ENCODE measurements at places on chromosomes 7 and 10. TPM values are rescaled to one million over a fixed set of nuclear protein-coding genes. Genes with fewer than 3 reads are reported as not detected.
A peak's percentile ranks its signal among the peaks of the same experiment; 100 is the strongest.

DNA sequence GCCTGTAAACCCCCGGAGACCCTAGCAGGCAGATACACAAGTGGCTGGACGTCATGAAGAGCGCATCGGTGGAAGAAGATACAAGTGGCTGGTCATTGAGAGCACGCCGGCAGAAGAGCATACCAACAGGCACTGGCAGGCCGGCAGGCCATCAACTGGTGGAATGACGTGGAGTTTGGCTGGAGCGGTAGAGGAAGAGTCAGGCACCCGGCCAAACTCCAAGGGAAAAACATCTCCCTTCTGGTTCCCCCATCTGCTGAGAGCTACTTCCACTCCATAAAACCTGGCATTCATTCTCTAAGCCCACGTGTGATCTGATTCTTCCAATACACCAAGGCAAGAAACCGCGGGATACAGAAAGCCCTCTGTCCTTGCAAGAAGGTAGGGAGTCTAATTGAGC is 113.4 kb upstream of the NPSR1 start:
- H3K4me3 ChIP-seq, result no peak overlapping the region
- H3K27me3 ChIP-seq, result no peaks in the 10 kb centered on the region
- no peak overlapping the region for H3K27ac ChIP-seq
- no peaks in the 10 kb centered on the region for H3K36me3 ChIP-seq
- DNase-seq, result no peak

DNA sequence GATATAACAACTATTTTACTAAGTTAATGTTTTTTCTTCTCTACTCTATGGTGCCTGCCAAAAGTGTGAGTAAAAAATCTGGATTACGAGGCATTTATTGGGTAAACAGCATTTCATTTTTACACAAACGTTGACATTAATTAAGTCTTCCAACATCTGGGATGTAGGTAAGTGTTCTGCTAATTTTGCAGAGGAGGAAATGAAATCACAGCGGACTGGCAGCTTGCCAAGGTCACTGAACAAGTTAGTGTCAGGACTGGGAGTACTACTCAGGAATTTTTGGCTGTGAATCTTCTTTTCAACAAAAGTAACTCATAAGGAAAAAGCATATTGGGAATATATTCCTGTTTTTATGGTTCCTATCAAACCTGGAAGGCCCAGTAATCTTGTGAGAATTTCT is 612.1 kb upstream of the FZD8 start:
- peak; percentile 82 for DNase-seq
- H3K4me1 ChIP-seq, result no peaks in the 10 kb centered on the region
- no peak overlapping the region for H3K27ac ChIP-seq
- no peaks in the 10 kb centered on the region for H3K36me3 ChIP-seq

GRCh38 chr7:111711426-111712065 is 149.3 kb upstream of the IMMP2L start:
- no peak overlapping the region for H3K27ac ChIP-seq
- H3K4me1 ChIP-seq, result no peaks in the 10 kb centered on the region
- H3K36me3 ChIP-seq, result no peaks in the 10 kb centered on the region
- no peaks in the 10 kb centered on the region for H3K27me3 ChIP-seq
- H3K4me3 ChIP-seq, result no peak overlapping the region
- DNase-seq, result no peak

DNA sequence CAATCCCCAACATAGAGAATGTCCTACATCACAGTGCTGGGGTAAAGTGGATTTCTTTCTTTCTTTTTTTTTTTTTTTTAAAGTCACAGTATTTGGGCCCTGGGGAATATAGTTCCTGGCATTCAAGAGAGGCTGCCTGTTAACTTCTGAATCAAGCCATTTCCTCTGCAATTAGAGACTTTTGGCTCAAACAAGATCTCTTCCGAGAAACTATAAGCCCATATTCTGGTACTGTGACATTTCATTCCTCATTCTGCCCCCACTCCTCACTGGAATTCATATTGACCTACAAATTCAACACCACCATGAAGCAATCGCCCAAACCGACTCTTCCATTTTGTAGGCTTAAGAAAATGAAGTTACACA is 187.4 kb downstream of the PHTF2 start:
- no peak overlapping the region for H3K4me3 ChIP-seq
- H3K27me3 ChIP-seq, result no peaks in the 10 kb centered on the region
- H3K36me3 ChIP-seq, result no peaks in the 10 kb centered on the region
- DNase-seq, result no peak
- H3K27ac ChIP-seq, result no peak overlapping the region

DNA sequence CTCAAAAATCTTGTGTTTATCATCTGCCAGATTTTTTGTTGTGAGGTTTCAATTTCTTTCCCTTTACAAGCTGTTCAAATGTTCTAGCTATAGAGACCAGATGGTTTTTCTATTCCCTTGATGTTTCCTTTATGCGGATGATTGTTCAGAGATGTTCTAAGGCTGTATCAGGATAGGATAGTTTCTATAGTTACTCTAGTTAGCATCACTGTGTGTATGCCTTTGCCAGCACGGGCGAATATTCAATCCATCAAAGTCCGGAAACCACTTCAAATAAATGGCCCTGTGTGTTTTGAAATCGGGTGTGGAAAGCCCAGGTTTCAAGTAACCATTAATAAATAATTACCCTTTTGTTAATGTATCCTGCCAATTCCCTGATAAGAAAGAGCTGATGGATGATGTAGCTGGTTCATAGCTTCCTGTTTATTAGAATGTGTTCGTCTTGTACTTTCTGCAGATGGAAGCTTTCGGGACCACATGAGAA is 149.8 kb upstream of the PRKCQ start:
- no peak overlapping the region for H3K27ac ChIP-seq
- DNase-seq, result no peak
- no peak overlapping the region for H3K4me3 ChIP-seq

DNA sequence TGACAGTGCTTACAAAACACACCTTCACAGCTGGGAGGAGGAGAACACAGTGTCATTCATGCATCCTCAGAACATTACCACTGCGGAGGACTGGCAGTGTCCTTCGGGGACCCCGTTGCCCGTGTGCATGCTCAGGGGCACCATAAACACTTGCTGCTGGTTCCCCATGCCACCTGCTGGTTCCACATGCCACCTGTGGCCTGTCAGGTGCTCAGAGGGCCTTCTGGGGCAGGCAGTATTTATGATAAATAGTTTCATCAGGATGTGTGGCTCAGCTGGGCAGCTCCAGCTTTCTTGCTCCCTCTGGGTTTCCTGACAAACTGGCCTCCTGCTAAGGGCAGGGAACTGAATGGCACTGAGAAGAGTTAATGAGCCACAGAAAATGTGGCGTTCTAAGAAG is 32.1 kb downstream of the CELF2 start:
- no peaks in the 10 kb centered on the region for H3K27me3 ChIP-seq
- H3K27ac ChIP-seq, result peak overlapping the region; percentile 56
- peaks cover 74% of the 10 kb centered on the region for H3K4me1 ChIP-seq
- no peaks in the 10 kb centered on the region for H3K36me3 ChIP-seq
- no peak overlapping the region for H3K4me3 ChIP-seq

DNA sequence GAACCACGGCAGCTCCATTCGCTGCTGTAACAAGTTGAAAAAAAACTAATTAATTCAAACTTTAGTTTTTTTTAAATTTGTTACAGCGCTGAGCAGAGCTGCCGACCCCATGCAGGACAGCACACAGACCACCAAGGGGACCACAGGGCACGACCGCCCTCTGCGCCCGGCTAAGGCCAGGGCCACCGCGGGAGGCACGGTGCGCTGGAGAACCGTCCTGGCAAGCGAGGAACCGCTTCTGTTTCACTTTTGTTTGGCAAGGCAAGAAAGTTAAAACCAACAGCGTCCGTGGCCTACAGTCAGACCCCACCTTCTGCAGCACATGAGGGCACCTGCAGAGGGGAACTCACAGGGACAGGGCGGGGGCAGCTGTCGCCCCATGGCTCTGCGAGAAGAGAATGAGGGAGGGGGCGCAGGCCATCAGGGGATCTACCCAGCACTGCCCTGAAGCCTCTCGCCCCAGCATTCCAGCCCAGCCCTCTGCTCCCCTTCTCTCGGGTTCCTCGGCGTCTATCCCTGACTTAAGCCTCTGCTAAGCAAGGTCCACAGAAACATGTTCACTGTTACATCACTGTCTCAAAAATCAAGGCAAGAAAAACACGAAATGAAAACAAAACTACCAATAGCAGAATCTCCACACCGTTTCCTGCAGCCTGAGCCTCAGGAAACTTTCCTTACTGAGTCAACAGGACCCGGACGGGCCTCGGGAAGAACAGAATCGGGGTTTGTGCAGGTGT is 204.4 kb downstream of the DIP2C start:
- peak overlapping the region; percentile 81 for H3K27ac ChIP-seq
- no peaks in the 10 kb centered on the region for H3K36me3 ChIP-seq
- H3K27me3 ChIP-seq, result no peaks in the 10 kb centered on the region
- DNase-seq, result no peak
- H3K4me3 ChIP-seq, result peak overlapping the region; percentile 38

DNA sequence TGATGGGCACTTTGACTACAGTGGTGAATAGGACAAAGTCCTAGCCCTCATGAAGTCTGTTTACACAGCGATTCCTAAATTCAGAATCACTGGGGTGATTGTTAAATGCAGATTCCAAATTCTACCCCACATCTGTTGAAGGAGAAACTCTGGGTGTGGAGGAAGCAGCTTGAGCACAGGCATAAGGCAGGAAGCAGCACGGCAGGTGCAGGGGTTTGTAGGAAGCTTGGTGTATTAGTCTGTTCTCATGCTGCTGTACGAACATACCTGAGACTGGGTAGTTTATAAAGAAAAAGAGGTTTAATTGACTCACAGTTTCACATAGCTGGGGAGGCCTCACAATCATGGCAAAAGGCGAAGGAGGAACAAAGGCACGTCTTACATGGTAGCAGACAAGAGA is 5.1 kb downstream of the AKR1E2 start:
- DNase-seq, result no peak
- H3K27me3 ChIP-seq, result no peaks in the 10 kb centered on the region
- no peak overlapping the region for H3K27ac ChIP-seq
- H3K4me1 ChIP-seq, result peaks cover 6% of the 10 kb centered on the region

DNA sequence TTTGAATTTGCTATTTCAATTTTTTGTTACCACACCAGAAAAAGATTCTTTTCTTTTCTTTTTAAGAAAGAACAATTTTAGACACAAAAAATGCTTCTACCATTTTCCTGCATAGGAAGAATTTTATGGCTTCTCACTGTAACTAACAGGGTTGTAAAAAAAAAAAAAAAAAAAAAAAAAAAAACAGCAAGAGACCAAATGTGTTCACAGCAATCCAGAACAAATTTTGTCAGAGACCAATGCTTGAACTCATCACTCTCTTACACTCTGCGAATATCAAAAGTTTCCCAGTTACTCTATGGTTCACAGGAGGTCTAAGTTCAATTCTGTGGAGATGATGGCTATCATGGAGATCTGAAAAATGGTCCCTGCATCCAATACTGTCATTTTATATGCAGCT is 84.4 kb downstream of the CHCHD3 start:
- no peak for DNase-seq
- H3K27ac ChIP-seq, result no peak overlapping the region
- peaks cover 49% of the 10 kb centered on the region for H3K4me1 ChIP-seq

DNA sequence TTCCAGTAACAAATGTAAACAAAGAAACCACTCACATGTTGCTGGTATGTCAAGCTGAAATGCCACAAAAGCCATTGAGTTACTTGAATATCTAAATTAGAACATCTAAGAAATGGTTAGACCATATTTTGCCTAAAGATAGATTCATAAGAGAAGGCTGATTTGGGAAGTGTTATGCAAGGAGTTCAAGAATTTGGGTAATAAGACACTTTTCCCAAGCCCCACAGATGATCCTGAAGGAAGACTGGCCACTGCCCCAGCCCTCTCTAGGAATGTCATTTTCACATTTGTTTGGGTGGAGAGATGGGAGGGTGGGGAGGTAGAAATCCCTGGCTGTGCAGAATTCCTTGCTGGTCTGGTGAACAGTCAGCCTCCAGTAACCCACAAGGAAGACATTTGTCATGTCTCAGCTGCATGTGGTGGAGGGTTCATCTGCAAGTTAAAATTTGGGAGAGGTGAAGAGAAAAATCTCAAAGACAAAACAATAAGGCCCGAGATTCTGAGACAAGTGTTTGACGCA is 427.2 kb upstream of the KLF6 start:
- no peaks in the 10 kb centered on the region for H3K27me3 ChIP-seq
- peaks cover 2% of the 10 kb centered on the region for H3K4me1 ChIP-seq
- H3K4me3 ChIP-seq, result no peak overlapping the region
- H3K27ac ChIP-seq, result no peak overlapping the region
- no peak for DNase-seq

POLR2J2 gene
- total RNA-seq, result 5.0 TPM

IFIT1B gene
- 0.25 TPM for total RNA-seq

C10orf95 gene
- not detected for total RNA-seq

RADIL gene
- total RNA-seq, result 8.4 TPM

CCL24 gene
- total RNA-seq, result 0.77 TPM

ZPBP gene
- not detected for total RNA-seq

ADCYAP1R1 gene
- 1.5 TPM for total RNA-seq

GJD4 gene
- not detected for total RNA-seq
